ENCODE measurements at places on chromosomes 7 and 10.

DNA sequence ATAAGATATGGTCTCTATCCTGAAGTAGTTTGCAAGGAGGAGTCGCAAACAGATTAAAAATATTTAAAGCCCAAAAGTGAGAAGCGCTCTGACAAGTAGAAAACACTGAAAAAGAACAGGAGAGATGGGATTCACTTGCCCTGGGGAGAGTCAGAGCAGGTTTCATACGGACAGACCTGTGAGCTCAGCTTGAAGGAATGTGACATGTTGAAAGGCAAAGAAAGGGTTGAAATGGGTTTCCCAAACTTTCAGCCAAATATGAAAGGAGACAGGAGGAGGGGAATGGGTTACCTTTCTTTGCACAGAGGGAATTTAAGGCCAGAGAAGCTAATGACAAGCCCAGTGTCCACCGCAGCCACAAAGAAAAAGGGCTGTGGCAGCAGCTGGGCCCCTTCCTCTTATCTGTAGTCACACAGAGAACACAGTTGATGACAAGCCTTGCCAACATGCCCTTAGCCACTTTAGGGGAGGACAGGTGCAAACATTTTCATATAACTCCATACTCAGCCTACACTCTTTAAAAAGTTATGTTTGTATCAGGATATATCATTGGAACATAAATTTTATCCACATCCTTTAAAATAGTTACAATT lies 14.9 kb downstream of the HOXA1 start:
- no peak for DNase-seq

GRCh38 chr7:135747366-135747765 lies 1.2 kb downstream of the FAM180A start:
- no peak for DNase-seq

DNA sequence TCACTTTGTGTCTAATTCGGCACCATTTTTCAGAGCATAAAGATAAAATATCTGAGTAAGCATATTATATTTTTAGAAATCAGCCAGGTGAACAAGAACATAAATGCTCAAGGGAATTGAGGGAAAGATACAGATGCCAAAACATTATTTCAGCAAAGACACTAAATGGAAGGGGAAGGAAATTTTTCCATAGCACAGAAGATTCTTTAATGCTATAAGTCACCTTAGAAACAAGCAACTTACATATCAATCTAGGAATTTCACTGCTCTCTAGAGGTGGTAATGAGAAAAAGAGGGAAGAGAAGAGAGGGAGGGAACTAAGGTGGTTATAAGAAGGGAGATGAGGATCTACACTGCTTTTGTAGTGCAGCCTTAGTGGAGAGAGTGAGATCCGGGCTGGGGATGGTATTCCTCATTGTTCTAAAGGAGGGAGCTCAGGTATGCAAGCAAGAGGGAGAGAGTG lies 20.4 kb downstream of the ZNF365 start:
- no peak for DNase-seq

GRCh38 chr7:30845426-30846135 lies 66.1 kb upstream of the AQP1 start:
- DNase-seq: no peak

DNA sequence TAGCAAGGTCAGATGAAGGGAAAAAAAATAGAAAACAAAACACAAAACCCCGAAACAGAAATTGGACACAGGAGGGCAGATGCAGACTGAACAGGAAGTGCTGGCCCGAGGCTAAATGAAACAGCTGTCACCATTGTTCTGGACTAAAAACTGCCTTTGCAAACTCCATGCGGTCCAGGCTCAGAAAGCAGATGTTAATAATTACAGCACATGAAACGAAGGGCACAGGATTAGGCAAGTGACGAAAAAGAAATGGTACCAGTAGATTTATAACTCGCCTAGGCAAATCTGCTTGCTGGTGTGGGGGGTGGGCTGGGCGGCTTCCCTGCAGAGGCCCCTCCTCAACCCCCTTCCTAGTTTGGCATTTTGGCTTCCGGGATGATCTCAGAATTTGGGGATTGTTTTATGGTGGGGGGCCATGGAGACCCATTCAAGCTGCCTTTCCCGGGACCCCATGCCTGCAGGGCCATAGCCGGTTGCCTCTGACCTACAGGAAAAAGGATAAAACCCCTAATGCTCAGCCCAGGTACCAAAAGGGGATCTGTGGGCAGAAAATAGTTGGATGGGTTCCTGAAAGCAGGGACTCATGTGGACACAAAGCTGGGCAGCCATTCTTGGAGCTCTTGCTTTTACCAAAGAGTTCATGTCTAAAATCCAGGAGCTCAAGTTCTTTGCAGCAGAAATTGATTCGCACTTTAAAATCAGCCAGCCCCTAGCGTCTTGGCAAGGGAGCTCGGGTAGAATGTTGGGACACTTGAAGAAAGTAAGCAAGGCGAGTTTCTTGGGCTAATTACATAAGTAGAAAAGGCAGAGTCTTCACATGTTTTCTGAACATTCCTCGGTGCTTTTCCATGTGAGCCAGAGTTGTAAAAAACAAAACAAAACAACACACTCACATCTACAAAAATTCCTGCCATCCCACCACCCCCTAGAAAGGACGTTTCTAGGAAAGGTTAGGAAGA lies 39.0 kb upstream of the EMX2 start:
- DNase-seq: no peak

DNA sequence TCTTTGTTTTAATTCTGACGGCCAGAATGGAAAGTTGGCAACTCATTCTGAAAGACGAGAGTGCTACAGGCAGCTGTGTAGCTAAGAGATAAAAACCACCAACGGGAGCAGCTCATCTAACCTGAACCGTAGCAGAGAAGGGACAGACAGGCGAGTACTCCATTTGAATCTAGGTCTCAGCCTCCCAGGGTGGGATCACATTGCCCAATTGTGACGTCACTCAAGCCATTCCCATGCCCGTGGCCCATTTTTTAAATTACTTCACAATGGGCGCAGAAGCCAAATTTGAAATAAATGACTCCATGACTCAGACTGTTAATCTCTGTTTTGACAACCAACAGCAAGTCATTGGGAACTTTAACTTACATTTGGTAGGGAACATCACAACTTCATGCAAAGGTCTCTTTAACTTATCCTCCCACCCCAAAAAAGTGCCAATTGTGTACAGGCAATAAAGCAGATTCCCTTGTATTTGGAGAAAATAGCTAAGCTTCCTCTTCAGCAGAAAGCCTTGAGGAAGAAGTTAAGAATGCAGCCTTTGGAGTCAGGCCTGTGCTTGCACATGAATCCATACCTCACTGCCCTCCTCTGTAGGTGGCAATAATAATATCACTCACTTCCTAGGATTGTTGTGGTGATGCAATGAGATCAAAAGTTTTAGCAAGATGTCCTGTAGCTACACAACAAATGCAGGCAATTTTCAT lies 93.2 kb upstream of the KIF5B start:
- no peak for DNase-seq

GRCh38 chr10:29009464-29009863 lies 279.4 kb upstream of the LYZL1 start:
- no peak for DNase-seq

GRCh38 chr7:47965456-47965855 lies 14.0 kb downstream of the HUS1 start:
- no peak for DNase-seq

GRCh38 chr7:22675917-22676343 lies 51.1 kb upstream of the IL6 start:
- DNase-seq: peak; percentile 22

DNA sequence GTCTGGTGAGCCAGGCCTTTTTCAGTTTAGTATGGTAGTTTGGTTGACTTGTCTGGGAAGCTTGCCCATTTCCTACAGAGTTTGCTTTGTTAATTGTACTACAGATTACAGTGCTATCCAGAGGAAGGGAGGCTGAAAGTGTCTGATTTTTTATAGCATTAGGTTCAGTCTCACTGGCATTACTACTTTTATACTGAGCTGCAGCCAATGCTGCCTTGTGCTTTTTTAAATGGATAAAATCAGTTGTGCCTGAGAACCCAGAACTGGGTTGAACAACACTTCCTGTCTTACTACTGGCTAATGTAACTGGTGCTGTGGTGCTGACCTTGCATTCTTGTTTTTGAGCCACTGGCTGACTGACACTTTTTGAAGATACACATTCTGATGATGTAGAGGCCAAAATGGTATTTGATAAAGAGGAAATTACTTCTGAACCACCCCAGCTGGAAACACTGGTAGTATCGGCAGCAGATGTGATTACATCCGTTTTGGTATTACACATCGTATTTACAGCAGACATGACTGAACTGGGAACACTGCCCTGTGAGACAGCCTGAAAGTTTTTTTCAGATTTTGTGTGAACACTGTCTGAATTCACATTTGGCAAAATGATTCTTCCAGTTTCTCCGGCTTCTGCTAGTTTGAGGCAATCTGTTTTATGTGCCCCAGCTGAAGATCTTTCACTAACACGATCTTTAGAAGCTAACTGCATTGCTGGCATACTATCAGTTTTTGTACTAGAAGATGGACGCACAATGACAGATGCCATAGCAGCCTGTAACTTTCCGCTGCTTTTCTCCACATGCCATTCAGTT lies 74.1 kb downstream of the NRBF2 start:
- no peak for DNase-seq

DNA sequence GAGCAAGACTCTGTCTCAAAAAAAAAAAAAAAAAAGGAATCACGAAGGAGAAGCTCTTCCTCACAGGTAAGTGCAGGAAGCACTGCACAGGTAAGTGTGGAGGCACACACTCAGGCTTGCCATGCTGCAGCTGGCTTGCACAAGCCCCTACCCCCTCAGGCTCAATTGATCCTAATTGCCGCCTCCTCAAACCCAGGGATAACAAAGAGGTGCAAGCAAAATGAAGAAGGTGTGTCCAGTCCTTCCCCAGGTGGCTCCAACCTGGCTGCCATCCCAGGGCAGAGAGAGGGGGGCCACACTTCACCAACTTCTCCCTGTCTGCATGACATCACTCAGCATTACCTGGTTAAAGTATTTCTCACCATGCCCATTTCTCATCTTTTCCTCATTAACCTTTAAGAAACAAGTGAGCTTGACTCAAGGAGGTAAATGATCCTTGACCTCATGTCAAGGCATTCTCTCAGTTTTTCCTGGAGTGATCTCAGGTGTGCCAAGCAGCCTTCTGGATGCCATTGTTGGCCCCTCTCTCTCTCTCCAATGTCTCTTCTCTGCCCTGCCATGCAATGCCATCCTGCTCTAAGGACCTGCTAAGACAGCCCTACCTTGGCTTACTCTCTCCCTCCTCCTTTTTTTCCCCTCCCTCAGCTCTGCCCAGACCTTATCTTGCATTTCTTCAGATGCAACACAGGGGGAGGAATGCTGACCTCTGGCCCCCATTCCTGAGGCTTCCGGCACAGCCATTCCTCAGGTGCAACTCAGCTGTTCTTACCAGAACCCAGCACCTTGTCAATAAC lies 13.0 kb upstream of the TRPV6 start:
- DNase-seq: no peak

GRCh38 chr7:66189695-66190503 lies 15.2 kb upstream of the TPST1 start:
- DNase-seq: no peak

GRCh38 chr10:43126759-43127424 lies 11.4 kb upstream of the CSGALNACT2 start:
- no peak for DNase-seq

GRCh38 chr7:371119-371778 lies 81.3 kb downstream of the FOXL3 start:
- DNase-seq: no peak

GRCh38 chr10:84292502-84292901 lies 35.9 kb upstream of the CCSER2 start:
- no peak for DNase-seq

DNA sequence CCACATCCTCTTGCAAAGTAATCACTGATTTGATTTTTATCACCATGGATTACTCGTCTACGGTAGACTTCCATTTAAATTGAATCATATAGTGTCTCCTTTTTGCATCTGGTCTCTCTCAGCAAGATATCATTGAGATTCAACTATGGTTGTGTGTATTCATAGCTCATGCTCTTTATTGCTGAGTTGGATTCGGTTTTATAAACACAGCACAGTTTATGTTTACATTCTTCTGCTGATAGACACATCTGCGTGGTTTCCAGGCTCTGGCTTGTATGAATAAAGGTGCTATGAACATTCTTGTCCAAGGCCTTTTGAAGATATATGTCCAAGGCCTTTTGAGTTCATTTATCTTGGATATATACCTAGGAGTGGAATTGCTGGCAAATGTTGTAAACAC lies 356.5 kb upstream of the CELF2 start:
- no peak for DNase-seq

DNA sequence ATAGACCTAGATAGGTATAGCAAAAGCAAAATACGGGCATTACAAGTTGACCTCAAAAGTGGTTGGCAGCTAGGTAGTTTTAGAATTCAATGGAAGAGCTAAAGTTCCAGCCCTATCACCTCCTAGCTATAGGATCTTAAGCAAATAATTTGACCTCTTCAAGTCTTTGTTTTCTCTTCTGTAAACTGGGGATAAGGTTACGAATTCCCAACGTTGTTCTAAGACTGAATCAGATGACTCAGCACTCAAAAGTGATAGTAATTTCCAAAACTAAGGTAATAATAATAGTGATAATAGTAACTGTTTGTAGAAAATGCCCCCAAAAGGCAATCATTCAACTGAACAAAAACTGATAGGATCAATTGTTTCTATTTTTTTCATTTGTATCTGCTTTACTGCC lies 445.2 kb downstream of the KCNMA1 start:
- no peak for DNase-seq

GRCh38 chr7:151731022-151731441 lies 145.9 kb downstream of the PRKAG2 start:
- no peak for DNase-seq

DNA sequence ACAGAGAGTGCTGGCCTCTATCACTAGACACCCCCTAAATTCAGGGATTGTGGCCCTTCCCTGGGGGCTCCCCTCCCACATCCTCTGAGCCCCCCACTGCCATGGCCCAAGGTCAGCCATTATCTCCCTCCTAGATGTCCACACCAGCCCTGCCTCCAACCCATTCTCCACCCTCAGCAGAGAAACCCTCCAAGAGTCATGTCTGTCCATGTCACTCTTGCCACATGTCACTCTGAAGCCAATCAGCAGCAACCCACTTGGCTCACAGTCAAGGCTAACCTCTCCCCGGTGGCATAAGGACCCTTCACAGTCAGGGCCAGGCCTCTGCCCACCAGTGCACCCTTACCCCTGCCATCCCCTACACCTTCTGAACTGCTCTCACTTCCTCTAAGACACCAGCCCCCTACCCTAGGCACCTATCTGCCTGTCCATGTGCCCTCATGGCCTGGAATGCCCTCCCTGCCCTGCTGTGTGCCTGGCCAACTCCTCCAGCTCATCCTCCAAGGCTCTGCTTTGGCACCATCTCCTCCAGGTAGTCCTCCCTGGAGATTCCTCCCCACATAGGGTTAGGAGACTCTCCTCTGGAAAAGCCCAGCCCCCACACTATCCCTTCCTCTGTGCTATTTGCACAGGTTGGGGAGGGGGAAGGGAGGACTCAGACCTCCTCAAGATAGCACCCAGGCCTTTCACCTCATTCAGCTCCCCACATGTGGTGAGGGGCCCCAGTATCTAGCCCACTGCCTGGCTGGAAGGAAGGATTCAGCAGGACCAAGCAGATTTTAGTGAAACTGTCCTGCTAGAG lies 83.7 kb downstream of the GRID1 start:
- DNase-seq: no peak

- peak; percentile 13 for DNase-seq
These were observed 851 bp downstream of the MKRN1 start for GRCh38 chr7:140478246-140479061.

GRCh38 chr10:102673819-102674511 lies 29.7 kb downstream of the TRIM8 start:
- DNase-seq: peak; percentile 75
